Metanephros (tissue), 2 donors: ENCODE measurements at places on chromosomes 2 and 18. TPM values are rescaled to one million over a fixed set of nuclear protein-coding genes. Genes with fewer than 3 reads are reported as not detected.

The CD207 gene
- total RNA-seq, result not detected

The TFPI gene
- 43.4 TPM for total RNA-seq

The REG3G gene
- total RNA-seq, result not detected

The PROKR1 gene
- total RNA-seq, result 0.23 TPM

The SNTG2 gene
- 1.6 TPM for total RNA-seq

The CETN1 gene
- not detected for total RNA-seq

The TMEM169 gene
- 4.3 TPM for total RNA-seq

The GNLY gene
- not detected for total RNA-seq

The ODC1 gene
- total RNA-seq, result 270 TPM

The NTSR2 gene
- not detected for total RNA-seq

The ALPP gene
- not detected for total RNA-seq

The TRMT61B gene
- total RNA-seq, result 25.0 TPM

The RAMP1 gene
- 26.7 TPM for total RNA-seq

The SP140 gene
- total RNA-seq, result 0.47 TPM

The ST6GAL2 gene
- 21.7 TPM for total RNA-seq

The GAL3ST2 gene
- total RNA-seq, result 0.82 TPM

The ZNF385B gene
- total RNA-seq, result 3.6 TPM

The KCNG2 gene
- total RNA-seq, result 1.4 TPM

The SERPINB13 gene
- total RNA-seq, result not detected

The ATP8B1 gene
- total RNA-seq, result 29.1 TPM

The NT5C1B gene
- not detected for total RNA-seq
